ENCODE measurements at places on chromosomes 1 and 21.

- DNase-seq: no peak
These were observed 604.8 kb upstream of the ADAMTS5 start for GRCh38 chr21:27571706-27572105.

GRCh38 chr1:17561247-17561548, 21.7 kb downstream of the ARHGEF10L start:
- DNase-seq: peak; percentile 63

DNA sequence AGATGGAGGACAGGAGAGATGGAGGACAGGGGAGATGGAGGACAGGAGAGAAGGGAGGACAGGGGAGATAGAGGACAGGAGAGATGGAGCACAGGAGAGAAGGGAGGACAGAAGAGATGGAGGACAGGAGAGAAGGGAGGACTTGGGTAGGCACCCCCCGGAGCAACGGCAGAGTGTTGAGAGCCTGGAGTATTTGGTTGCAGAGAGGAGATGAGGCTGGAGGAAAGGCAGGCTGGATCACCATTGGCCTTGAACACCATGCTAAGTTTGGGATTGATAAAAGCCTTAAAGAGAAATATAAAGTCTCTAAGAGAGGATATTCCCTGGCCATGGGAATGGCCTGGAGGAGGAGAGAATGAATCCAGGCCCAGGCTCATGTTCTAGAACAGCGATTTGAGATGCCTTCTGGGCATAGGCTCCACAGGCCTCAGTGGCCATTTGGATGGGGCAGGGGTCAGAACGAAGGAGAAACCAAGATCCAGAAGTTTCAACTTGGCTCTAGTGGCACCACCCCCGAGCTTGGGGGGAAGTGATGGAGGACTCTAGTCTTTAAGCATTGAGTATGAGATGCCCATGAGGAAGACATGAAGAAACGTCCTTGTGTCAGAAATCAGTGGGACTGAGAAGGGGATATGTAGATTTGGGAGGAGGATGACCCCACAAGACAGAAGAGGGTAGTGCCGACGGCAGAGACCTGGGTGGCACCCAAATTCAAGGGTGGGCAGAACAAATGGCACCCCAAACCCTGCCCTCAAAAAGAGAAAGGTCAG, 47.9 kb upstream of the EDN2 start:
- no peak for DNase-seq

- DNase-seq: peak; percentile 77
These were observed 3.7 kb downstream of the KNCN start for GRCh38 chr1:46547481-46548383.

GRCh38 chr1:244672946-244673682, 20.2 kb downstream of the DESI2 start:
- DNase-seq: peak; percentile 47

DNA sequence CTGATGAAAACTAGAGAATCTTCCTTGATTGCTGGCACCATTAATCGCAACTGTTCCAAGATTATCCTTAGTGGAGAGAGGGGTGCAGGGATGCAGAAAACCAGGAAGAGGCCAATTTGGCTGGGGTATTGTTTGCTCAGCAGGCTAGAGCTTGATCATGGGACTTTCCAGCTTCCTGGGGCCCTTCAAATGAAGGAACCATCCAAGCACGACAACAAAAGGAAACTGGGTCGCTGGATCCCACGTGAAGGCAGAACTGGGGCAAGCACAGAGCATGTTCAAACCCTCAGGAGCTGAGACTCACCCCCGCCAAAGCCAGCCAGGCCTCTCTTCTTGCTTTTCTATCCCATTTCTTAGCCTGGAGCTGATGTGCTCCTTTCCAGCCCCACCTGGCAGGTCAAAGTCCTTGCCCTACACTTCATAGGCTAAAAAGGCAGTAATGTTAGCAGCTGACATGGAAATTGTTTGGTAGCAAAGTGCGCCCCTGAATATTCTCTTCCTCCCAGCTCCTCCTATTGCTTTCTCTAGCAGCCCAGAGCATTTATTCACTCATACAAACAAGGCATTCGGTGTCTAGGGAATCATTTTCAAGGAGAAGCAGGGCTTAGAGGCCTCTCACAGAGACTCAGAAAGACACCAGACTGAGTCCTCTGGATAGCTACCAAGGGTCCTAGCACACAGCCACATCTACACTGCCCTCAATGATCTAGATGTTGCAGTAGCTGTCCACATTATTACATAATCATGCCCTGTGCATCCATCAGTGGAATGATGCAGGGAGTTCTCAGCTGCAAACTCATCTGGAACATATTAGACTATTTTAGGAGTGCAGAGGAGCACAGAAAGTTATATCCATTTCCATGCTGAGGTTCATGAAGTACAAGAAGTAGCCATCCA, 11.5 kb downstream of the KCNA2 start:
- no peak for DNase-seq

GRCh38 chr1:226670073-226670472, 69.0 kb downstream of the ITPKB start:
- DNase-seq: no peak

- no peak for DNase-seq
These were observed 45.9 kb upstream of the COL6A1 start for GRCh38 chr21:45935628-45936027.

- DNase-seq: peak; percentile 35
These were observed 50.1 kb downstream of the BRWD1 start for GRCh38 chr21:39263372-39263771.

- no peak for DNase-seq
These were observed 100.4 kb downstream of the FGGY start for GRCh38 chr1:59397139-59397858.

DNA sequence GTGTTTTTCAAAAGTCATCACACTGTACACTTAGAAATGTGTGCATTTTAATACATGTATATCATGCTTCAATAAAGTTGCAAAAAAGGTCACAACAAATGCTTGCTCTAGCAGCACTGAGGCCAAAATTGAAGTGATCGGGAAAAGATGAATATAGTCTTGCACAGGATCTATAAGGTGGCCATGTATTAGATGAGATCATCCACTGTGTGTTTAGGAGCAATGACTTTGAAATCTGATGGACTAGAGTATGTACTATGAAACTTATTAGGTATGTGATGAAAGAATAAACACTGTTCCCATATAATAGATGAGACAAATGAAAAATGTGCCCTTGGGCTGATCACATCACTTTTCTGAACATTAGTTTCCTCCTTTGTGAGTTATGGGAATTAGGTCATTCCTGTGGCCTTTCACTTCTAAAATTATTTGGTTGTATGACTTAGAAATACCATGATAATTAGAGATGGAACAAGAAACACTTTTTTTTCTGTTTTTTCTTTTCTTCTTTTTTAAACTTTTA, 984.6 kb downstream of the ADGRL2 start:
- DNase-seq: no peak

DNA sequence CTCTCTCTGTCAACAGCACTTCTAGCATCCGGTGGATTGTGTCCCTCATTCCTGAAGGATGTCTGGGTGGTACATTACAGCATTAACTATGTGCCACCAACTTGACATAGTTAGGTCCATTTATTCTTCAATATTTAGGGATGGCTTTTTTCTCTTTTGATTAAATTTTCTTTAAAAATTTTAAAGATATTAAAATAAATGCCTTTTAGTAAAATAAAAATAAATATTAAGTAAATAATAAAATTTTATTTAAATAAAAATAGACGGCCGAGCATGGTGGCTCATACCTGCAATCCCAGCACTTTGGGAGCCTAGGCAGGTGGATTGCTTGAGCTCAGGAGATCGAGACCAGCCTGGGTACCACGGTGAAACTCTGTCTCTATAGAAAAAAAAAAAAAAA, 9.7 kb upstream of the KLHL20 start:
- DNase-seq: no peak

- peak; percentile 46 for DNase-seq
These were observed 86.9 kb upstream of the GORAB start for GRCh38 chr1:170445096-170445495.

DNA sequence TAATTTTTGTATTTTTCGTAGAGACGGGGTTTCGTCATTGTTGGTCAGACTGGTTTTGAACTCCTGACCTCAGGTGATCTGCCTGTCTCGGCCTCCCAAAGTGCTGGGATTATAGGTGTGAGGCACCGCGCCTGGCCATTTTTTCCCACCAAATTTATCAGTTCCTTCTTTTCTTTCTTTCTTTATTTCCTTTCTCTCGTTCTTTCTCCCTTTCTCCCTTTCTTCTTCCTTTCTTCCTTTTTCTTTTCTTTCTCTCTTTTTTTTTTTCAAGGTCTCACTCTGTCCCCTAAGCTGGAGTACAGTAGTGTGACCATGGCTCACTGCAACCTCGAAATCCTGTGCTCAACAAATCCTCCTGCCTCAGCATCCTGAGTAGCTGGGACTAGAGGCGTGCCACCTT, 26.4 kb downstream of the MFSD2A start:
- no peak for DNase-seq

GRCh38 chr1:47898133-47898845, 98.9 kb downstream of the TRABD2B start:
- DNase-seq: no peak

DNA sequence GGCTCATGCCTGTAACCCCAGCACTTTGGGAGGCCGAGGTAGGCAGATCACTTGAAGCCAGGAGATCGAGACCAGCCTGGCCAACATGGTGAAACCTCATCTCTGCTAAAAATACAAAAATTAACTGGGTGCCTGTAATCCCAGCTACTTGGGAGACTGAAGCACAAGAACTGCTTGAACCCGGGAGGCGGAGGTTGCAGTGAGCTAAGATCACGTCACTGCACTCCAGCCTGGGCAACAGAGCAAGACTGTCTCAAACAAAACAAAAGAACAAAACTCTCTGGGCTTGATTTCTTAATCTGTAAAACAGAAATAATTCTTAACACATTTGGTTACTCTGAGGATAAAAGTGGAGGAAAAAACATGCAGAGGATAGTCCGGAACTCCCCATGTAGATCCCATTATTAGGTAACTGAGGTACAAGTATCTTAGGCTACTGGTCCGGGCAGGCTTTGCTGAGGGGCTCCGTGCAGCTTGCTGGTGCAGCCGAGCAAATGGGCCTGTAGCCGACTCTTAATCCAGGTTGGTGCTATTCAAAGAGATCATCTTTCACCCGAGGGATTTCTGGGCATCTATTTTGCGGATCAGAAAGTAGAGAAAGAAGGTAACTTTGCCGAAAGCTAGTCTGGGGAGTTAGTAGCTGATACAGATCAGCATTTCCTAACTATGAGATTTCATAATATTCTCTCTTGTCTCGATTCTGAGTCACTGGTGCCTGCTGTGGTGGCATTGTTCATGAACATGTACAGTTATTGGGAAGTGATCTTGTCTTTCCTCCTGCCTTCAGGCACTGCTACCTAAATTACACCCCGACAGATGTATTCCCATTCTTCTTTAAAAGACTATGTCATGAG, 56.8 kb downstream of the NFIA start:
- peak; percentile 63 for DNase-seq

- DNase-seq: peak; percentile 78
These were observed 5.2 kb upstream of the FOXD3 start for GRCh38 chr1:63316984-63317816.

DNA sequence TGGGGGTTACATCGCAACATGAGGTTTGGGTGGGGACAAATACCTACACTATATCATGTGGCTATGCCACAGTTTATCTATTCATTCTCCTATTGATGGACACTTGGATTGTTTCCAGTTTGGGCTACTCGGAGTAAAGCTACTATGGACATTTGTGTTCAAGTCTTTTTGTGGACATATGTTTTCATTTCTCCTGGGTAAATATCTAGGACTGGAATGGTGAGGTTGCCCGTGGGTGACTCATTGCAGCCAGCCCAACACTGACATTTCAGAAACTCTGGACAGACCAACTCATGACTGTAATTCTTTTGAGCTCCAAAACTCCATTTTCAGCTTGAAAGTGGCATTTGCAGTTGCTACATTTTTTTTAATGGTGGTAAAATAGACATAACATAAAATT, 82.7 kb downstream of the KAZN start:
- no peak for DNase-seq

GRCh38 chr1:77970192-77970591, 8.7 kb downstream of the FUBP1 start:
- peak; percentile 9 for DNase-seq

DNA sequence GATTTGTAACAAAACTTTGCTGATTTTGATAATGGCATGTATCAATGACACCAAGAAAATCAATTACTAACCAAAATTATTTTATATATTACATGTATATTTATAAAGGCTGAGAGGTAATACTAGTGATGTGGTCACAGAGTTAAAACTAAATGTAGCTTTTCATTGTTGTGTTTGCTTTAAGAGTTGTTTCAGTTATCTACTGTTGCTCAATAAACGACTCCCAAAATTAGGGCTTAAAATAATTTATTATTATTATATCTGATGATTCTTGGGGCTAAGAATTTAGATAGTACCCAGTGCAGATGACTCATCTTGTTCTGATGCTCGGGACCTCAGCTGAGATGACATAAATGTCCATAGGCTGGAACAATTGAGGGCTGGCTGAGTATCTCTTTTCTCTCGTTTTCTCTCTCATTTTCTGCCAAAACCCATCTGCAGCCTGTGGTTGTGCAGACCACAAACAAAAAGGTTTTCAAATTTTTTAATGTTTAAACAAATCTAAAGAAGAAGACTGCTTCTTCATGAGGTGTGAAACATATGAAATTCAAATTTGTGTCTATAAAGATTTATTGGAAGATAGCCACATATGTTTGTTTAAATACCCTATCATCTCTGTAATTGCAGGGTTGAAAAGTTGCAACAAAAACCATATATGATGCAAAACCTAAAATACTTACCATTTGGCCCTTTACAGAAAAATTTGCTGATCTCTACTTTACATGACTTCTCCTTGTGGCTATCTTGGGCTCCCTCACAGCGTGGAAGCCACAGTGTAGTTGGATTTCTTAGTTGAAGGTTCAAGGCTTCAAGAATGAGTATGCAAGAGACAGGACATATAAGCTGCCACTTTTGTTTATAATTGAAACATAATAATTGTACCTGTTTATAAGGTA, 14.8 kb upstream of the PTPRC start:
- peak; percentile 60 for DNase-seq

DNA sequence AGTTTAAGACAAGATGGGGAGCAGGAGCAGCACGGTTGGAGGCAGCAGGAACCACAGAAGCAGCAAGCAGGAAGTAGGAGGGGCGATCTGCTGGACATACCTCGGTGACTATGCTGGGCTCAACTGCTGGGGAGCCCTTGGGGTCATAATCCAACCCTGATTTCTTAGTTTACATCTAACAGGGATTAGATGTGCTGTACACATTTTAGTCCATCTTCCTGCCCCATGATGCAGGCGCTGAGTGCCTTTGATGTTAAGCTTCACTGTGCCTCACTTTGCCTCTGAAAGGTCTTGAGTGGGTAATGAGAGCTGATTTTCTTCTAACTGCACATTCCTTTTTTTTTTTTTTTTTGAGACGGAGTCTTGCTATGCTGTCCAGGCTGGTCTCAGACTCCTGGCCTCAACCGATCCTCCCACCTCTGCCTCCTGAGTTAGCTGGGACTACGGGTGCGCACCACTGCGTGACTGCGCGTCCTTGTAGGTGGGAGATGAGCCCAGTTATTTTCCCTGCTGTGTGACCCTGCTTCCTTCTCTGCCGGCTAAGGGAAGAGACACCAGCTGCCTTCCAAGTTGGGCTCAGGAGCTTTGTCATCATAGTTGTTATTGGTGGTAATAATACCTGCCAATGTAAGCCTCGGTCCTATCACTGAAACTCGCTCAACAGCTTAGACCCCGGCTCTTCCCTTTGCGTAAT, 1.1 kb upstream of the RCAN3 start:
- DNase-seq: peak; percentile 40
